AG08396 (cell line): ENCODE measurements at places on chromosomes 5 and 9.

DNA sequence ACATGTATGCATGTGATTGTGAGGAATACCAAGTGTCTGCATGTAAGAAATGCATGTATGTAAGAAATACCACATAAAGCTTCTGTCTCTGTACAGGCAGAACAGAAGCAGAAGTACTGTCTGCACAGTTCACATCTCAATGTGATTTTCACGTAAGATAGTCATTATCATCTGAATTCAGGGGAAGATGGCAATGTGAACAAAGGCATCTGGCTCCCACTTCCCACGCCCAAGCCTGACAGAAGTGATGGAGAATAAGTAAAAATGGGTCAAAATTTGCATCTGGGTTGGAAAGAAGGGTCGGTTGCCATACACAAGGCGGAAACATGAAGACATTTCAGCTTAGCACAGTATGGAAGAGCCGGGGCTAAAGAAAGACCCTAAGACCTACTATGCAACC is 71.7 kb downstream of the SUSD1 start:
- DNase-seq: no peak

GRCh38 chr5:40485021-40485998 is 194.4 kb upstream of the PTGER4 start:
- no peak for DNase-seq

DNA sequence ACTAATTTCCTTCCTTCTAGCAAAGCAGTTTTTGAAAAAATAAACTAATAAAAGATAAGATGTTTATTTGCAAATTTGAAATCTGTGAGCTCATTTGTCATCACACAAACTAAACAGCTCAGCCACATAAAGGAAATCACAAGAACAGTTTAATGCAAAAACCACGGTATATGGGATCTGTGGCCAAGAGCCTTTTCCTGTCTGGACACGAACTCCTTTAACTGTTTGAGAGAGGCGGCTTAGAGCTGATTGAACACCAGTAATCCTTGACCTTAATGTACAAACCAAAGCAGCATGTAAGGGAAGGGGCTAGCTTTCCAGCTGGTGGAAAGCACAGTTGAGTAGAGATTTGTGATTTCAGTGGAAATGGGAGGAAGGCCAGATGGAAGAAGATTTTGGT is 66.3 kb upstream of the SPINK5 start:
- DNase-seq: no peak

GRCh38 chr9:91903126-91903911 is 46.7 kb downstream of the ROR2 start:
- DNase-seq: no peak
